ENCODE measurements at places on chromosomes 3 and 15.

- DNase-seq: no peak
These were observed 47.9 kb upstream of the CCDC80 start for GRCh38 chr3:112688819-112689218.

- no peak for DNase-seq
These were observed 43.6 kb downstream of the PIK3R4 start for GRCh38 chr3:130702985-130703384.

DNA sequence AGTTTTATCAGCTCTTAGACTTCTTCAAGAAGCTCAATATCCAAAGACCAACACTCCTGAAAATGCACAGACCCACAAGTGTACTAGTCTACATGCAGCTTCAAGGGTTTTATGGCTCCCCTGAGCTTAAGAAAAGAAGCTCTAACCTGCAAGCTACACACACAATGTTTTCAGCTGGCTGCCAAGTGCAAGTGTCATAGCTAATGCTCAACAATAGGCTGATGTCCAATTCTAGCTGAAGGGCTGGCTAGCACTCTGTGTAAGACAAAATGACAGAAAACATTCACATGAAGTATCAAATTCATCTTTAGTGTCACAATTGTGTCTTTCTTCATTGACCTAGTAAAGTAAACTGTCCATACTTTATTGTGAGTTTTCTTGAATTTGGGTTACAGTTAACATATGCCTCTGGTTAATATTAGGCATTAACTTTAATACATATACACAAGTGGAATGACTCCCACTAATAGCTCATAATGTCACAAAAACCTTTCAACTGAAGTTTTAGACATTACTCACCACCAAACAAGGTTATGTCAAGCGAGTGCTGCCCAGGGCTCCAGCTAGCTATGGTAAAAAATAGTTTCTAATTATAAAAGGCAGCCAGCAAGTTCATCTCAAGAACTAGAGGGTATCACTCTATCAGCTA, 15.1 kb downstream of the ABI3BP start:
- no peak for DNase-seq

DNA sequence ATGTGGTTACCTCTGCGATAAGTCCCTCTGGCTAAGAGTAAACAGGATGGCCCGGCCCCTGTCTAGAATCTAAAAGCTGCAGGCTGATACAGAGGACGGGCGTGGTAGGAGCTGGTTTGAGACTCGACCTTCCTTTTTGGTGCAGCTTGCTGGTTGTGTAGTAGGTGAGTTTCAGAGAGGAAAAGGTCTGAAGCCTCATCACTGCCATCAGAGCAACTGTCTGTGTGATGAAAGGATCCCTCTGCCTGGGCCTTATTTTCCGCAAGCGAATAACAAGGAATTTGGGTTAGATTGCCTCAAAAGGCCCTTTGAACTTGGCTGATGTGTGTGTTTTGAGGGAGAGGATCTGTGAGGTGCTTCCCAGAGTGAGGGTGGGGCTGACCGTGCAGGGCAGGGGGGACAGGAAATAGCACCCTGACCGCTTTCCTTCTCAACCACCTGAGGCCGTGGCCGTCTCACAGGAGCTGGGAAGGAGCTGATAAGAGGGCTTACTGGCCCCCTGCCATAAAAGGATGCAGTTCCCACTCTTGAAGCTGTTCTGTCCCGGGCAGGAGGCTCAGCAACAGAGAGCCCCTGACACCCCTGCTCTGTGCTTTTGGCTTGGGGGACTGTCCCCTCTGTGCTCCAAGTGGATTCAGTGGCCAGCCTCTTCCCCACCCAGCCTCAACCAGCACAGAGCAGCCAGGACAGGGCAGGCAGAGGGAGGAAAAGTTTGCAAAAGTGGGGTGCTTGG, 45.6 kb upstream of the TFRC start:
- no peak for DNase-seq

GRCh38 chr3:41853540-41854196, 108.2 kb downstream of the ULK4 start:
- no peak for DNase-seq

- peak; percentile 46 for DNase-seq
These were observed at the start of gene TMEM266 for GRCh38 chr15:76059320-76060117. Gene TMEM266, plus strand, starts transcription at chr15:76059985. Its CDS starts 74,279 bp downstream, at chr15:76134264.

DNA sequence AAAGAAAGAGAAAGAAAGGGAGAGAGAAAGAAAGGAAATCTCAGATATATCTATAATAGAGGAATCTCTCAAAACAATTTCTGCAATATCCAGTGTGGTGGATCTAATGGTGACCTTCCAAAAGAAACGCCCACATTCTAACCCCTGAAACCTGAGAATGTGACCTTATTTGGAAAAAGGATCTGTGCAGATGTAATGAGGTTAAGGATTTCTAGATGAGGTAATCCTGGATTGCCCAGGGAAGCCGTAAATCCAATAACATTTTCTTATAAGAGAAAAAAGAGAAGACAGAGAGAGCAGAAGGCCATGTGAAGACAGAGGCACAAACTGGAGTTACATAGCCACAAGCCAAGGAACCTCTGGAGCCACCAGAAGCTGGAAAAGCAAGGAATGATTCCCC, 307.6 kb downstream of the ZBTB20 start:
- no peak for DNase-seq

GRCh38 chr3:126511291-126511690, 6.3 kb downstream of the UROC1 start:
- DNase-seq: no peak

DNA sequence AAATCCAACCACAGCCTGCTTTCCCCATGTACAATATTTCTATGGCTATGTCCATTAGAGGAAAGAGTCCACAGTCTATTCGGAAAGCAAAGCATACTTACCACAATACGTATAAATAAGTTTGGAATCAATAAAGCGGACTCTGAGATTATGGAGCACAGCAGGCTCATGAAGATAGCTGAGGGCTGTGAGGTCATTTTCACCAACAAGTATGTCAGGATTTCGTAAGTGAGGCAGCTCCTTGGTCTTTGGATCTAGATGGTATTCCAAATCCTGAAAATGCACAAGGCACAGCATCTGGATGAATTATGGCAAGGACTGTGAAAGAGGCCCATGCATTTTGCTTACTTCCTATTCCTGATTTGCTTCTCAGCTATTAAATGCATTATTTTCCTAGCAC, 100.4 kb downstream of the MYO5A start:
- DNase-seq: no peak

GRCh38 chr3:99868311-99868646, 50.6 kb downstream of the CMSS1 start:
- no peak for DNase-seq

- no peak for DNase-seq
These were observed 186.7 kb upstream of the SLC2A2 start for GRCh38 chr3:171213178-171213577.

- DNase-seq: no peak
These were observed 13.3 kb upstream of the MINAR1 start for GRCh38 chr15:79418693-79419279.

DNA sequence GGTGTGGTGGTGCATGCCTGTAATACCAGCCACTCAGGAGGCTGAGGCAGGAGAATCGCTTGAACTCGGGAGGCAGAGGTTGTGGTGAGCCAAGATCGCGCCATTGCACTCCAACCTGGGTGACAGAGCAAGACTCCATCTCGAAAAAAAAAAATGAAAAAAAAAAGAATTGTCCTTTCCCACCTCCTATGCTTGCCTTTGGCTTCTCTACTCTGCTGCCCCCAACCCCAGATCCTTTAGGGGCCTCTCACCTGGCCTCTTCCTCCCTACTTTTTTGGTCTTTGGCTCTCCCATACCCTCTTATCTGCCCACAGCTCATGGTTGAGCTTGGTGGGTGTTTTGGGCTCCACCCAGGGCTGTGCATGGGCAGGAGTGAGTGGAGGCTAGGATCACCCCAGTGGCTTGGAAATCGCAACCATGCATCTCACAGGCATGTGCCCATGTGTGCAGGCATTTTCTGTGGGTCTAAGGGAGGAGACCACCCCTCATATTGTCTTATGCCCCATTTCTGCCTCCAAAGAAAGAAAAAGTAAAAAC, 2.1 kb upstream of the SHISA5 start:
- DNase-seq: no peak

- no peak for DNase-seq
These were observed 100.6 kb downstream of the MYH15 start for GRCh38 chr3:108409800-108410178.

GRCh38 chr3:134446800-134447199, 39.0 kb downstream of the ANAPC13 start:
- no peak for DNase-seq

GRCh38 chr3:17013050-17013449, 128.3 kb downstream of the PLCL2 start:
- DNase-seq: no peak

DNA sequence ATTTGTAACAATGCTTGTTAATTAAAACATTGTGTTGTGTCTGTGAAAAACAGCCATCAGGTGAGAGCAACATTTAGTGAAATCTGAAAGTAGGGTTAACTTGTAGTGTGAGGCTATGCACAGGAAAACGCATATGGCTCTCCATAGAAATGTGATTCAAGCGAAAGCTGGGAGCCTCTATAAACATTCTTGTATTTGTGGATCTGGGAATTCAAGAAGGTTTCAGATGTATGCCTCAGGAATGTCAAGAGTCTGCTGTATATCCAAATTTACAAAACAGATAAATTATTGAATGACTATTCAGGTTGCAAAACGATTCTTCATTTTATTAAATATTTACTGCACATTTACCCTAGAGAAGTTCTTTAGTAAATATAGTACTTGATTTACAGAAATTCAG, 166.0 kb downstream of the THSD4 start:
- no peak for DNase-seq

- DNase-seq: no peak
These were observed 76.4 kb downstream of the SPSB4 start for GRCh38 chr3:141127344-141128125.

DNA sequence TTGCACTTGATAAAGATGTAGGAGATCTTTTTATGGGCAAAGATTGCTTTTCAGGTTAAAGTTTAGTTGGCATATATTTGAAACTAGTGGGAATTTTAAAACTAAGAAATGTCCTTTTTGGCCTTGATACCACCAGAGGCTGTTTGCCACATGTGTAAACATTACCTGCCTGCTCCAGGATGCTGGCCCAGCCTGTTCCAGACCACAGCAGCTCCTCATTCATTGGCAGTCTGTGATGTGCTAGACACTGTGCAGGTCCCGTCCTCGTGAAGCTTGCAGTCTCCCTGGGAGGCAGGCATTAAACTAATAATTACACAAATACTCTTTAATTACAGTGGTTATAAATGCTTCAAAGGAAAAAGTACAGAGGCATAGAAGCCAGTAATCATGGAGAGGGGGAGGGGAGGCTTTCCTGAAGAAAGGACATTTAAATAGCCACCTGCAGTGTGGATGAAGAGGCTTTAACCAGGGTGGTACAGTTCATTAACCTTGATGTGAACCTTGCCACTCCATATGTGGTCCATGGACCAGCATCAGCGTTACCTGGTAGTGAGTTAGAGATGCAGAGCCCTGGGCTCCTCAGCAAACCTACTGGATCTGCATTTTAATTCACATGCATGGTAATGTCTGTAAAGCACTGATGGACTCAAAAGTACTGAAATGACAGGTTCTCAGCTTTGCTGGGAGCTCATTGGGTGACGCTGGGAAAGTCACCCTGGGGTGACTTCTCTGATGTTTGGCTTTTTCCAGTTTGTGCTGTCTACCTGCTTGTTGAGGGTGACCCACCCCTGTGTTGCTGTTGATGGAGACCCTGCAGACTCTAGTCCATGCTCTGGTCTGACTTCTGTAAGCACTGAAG, 5.3 kb downstream of the ZNF710 start:
- DNase-seq: no peak

- no peak for DNase-seq
These were observed 58.5 kb upstream of the SAMMSON start for GRCh38 chr3:69941037-69941436.

- DNase-seq: no peak
These were observed 100.0 kb downstream of the ALCAM start for GRCh38 chr3:105466495-105467404.

GRCh38 chr3:154954757-154955156, 125.4 kb upstream of the MME start:
- DNase-seq: peak; percentile 33

DNA sequence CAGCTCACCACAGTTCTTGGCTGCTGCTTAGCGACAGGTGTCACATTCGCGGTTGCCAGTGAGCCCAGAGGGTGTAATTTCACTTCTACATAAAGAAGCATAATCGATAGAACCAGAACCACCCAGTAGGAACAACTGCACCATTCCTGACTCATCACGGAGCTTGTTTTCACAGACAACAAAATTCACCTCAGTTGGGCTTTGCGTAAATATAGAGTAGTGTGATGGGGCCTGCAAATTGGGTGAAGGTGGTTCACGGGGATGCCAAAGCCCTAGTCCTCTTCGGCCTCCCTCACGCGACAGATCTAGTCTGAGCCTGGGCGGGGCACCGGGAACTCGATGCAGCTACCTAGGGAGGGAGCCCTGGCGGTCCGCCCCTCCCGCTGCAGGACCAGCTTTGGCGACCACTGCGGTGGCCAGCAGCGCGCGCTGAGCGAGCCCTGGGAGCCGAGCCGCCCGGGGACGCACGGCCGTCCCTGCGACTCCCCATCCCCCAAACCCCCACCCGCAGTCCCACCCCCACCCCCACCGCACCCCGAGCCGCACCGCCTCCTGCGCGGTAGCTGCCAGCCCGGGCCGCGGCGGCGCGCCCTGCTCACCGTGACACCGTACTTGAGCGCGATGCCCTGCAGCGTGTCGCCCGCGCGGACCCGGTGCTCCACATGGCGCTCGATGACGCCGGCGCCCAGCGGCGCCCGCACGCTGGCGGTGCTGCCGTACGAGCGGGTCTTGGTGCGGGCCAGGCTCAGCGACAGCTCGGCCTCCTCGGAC, 519 bp downstream of the LYSMD2 start:
- DNase-seq: peak; percentile 21

- no peak for DNase-seq
These were observed 11.8 kb downstream of the PLXNA1 start for GRCh38 chr3:126994661-126995245.

GRCh38 chr3:157417247-157417646, 19.4 kb upstream of the PTX3 start:
- DNase-seq: no peak

DNA sequence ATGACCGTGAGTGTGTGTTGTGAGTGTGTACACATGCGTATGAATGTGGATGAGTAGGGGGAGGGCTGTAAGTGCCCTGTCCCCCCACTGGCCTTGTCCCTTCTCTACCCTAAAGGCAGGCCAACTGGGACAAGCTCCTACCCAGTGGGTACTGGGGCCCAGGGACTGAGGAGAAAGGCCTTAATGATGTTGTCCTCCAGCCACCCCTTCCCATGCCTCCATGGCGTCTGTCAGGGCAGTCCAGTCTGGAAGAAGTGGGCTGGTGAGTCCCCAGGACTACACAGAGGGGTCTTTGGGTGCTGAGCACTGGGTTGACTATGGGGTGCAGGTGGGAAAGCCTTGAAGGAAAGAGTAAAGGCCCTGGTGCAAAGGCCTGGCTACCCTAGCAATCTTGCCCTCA, 16.9 kb upstream of the CORO2B start:
- no peak for DNase-seq

Measured in HTR-8/SVneo (cell line).